Vagina (tissue), 2 donors: ENCODE measurements at places on chromosomes 11 and 22.

DNA sequence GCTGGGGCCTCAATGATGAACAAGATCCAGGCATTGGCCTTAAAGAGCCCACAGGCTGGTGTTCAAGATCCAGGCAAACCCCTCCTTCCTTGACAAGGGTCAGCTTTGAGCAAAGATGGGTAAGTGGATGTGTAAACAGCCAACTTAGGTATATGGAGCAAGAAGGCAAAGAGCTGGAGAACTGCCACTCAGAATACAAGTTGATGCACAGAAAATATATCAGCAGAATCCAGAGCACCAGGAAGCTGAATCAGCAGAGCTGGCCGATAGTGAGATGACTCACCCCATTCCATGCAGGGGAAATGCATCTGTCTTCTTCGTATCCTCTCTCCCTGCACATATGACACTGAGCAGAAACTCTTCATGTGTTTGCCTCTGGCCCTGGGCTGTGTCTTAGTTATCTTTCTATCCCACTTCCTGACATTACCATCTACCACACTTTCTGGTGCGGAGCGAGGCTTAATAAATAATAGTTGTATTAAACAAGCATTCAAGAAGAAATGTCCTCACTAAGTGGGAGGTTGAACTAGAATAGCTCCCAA, 57.8 kb downstream of the ENDOD1 start:
- no peak for DNase-seq

GRCh38 chr22:36175892-36176291, 15.3 kb upstream of the APOL3 start:
- DNase-seq, result no peak

DNA sequence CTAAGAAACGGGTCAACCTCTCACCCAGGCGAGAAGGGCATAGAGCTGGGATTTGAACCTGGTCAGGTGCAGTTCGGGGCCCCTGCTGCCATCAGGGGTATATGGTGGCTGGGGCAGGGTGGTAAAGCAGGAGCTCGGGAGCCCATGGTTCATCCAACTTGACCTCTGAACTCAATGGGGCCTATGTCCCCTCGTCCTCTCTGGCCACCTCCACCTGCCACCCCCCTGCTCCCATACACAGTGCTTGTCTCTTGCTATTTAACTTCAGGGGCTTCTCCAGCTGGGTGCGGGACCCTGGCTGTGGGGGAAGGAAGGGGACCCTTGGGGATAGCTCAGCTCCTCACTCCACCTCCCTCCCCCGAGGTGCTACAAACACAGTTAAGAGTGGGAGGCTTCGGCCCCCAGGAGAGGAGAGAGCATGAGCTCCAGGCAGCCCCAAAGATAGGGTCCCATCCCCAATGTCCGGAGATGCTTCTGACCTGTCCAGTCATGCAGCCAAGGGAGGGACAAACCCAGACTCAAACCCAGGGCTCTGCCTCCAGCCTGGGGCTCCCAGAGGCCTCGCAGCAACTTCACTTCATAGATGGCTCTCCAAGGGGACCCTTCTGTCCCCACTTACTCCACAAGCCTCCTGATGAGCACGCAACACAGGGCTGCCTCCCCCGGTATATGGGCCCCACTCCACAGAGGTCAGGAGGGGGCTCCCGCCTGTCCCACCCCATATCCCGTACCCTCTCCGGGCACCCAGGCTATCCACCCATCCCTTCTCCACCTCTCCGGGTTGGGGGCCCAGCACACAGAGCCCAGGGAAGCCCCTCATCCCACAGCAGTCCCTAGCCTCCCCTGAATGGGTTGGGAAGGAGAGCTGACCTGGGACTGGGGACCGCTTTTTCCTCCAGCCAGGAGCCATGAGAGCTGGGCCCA, 712 bp downstream of the IL2RB start:
- no peak for DNase-seq

DNA sequence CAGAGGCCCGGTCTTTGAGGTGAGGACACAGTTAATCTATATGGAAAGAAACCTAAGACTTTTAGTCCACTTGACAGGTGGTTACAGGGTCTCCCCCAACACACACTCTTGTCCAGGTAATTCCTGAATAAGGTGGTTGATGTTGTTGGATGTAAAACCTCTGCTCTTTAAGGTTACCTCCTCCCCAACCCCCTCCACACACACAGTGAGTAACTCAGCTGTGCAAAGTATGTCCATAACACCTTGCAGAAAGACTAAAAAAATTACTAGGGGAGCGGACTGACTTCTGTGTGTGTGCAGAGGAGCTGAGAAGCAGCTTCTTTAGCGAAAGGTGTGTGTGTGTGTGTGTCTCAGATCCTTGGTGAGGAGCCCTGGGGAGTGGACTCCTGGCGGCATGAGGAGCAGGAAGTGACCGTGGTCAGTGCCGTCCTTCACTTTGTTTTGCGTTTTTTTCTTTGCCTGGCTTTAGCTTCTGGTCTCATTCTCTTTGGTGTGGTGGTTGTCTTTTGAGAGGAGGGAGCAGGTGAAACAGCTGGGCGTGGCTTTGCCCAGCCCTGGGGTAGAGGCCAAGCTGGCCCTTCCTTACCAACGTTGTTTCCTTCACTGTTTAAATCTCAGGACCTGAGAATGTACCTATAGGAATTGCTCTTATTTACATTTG, 1.7 kb downstream of the ZBED4 start:
- DNase-seq, result no peak

GRCh38 chr22:50460938-50461337, 13.9 kb downstream of the SBF1 start:
- no peak for DNase-seq
